Uterus (tissue), 4 donors: ENCODE measurements at places on chromosomes 2 and 18. TPM values are rescaled to one million over a fixed set of nuclear protein-coding genes. Genes with fewer than 3 reads are reported as not detected.

DNA sequence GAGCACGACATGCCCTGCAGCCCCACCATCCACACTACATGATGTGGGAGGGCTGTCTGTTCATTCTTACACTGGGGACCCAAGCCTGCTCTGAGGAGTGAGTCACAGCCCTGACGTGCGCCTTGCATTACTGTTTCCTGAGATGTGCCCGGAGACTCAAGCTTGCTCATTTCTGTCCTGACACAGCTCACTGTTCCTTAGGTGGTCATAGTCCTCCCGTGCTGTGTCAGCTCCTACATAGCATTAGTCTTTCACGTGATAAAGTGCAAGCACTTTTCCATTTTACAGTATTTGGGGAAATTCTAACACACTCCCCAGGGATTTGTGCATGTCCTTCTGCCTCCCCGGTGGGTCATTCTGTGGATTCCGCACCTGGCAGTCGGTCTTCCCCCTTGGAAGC is 46.2 kb upstream of the TRIM43B start:
- no peak for DNase-seq

- DNase-seq: no peak
These were observed 524.2 kb upstream of the TCF4 start for GRCh38 chr18:56112013-56112749.

DNA sequence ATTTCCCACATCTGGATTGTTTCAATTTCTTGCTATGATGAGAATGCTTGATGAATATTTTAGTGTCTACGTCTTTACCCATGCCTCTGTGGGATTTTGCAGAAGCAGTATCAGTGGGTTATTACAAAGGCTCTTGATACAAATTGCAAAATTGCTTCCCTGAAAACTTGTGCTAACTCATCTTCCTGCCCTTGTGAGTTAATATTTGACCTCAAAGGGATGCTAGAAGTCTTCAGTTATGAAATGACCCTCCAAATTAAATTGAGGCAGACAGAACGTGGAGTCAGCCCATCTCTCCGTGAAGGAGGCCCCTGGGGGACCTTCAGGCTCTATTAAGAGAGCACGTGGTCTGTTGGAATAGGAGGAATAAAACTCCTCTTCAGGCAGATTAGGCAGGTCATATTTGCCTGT is 239.2 kb upstream of the HS6ST1 start:
- DNase-seq: no peak

The GPR39 gene
- 6.8 TPM for total RNA-seq

The STEAP3 gene
- total RNA-seq: 2.3 TPM

The SRD5A2 gene
- total RNA-seq: not detected

The C2orf78 gene
- total RNA-seq: not detected
